ENCODE measurements at places on chromosomes 12 and 14. TPM values are rescaled to one million over a fixed set of nuclear protein-coding genes. Genes with fewer than 3 reads are reported as not detected.

DNA sequence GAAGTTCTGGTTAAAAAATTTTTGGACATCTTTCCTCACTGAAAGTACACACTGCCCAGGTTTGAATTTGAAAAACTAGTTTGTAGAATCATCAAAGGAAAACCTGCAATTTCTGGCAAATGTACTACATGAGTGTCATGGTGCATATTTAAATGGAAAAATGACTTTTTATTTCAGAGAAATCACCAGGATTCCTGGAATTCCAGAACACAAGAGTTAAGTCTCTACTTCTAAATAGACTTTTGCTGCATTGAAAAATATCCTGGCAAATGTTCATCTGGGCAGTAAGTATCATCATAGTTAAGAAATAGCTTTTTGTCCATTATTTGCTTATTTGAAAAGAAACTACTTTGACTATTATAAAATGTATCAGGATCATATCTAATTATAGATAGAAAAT, 275.1 kb downstream of the PRKD1 start:
- H3K27me3 ChIP-seq = no peaks in the 10 kb centered on the region
- DNase-seq = no peak
- no peak overlapping the region for H3K4me3 ChIP-seq
- H3K27ac ChIP-seq = no peak overlapping the region
- no peaks in the 10 kb centered on the region for H3K4me1 ChIP-seq
- H3K36me3 ChIP-seq = no peaks in the 10 kb centered on the region

The CISTR gene
- not detected for total RNA-seq

The CDCA3 gene
- 33.7 TPM for total RNA-seq

The DLGAP5 gene
- total RNA-seq = 28.7 TPM

DNA sequence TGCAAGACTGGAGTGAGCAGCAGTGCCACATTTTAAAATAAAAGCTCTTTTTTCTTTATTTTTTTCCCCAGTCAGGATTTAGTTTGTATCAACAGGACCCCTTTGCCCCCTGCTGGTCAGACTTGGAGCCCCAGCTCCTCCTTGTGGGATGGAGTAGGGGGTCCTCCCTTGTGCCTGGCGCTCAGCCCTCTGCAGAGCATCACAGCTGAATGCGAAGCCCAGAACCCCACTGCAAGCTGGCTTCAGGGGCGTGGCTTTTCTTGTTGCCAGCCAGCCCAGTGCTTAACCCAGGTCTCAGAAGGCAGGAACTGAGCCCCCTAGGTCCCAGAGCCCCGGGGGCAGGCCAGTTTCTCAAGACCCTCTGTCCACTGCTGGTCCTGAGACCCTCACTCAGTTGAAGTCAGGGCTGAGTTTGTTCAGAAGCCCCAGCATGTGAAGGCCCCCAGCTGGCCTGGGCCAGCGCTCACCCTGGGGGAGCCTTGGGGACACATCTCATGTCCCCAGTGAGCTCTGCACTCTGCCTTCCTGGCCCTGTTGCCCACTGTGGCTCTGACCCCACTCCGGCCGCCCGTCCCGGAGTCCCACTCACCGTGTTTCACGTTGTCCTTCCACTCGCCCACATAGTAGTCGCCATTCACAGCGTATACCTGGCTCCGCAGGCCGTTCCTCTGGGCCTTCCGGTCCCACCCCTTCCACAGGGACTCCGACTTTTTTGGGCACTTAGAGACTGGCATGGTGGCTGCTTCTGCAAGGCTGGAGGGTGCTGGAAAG, 519 bp downstream of the MORN3 start:
- DNase-seq = peak; percentile 85
- H3K36me3 ChIP-seq = peaks cover 3% of the 10 kb centered on the region
- H3K4me1 ChIP-seq = peaks cover 43% of the 10 kb centered on the region
- peak overlapping the region; percentile 11 for H3K27ac ChIP-seq
- no peak overlapping the region for H3K4me3 ChIP-seq
- H3K27me3 ChIP-seq = no peaks in the 10 kb centered on the region

The R3HDM2 gene
- 45.8 TPM for total RNA-seq

DNA sequence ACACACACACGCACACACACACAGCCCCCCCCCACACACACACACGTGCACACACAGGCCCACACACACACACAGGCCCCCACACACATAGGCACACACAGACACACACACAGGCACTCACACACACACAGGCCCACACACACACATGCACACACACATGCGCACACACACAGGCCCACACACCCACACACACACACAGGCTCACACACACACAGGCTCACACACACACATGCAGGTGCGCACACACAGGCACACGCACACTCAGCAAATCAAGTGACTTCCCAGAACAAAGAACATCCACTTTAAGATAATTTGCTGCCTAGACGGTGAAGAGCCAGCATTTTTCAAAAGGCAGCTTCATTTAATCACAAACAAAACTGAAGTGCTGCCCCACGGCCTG, 78.5 kb upstream of the FBRSL1 start:
- H3K27ac ChIP-seq = no peak overlapping the region
- H3K36me3 ChIP-seq = no peaks in the 10 kb centered on the region
- no peak for DNase-seq
- H3K4me3 ChIP-seq = no peak overlapping the region

DNA sequence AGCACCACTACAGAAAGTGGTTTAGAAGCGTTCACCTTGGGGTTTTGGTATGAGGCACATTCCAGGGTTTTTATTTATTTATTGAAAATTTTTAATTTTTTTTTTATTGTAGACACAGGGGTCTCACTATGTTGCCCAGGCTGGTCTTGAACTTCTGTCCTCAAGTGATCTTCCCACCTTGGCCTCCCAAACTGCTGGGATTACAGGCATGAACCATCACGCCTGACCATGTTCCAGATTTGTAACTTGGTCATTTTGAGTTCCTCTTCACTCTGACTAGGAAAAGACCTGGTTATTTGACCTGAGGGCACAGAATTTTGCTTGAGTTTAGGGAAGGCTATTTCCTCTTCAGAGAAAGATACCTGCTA, 3.1 kb downstream of the MLEC start:
- peaks cover 59% of the 10 kb centered on the region for H3K4me1 ChIP-seq
- peaks cover 31% of the 10 kb centered on the region for H3K36me3 ChIP-seq
- peaks cover 2% of the 10 kb centered on the region for H3K27me3 ChIP-seq
- H3K27ac ChIP-seq = no peak overlapping the region
- DNase-seq = no peak

The ESRRB gene
- total RNA-seq = 0.09 TPM

The CMTM5 gene
- not detected for total RNA-seq

- DNase-seq = no peak
- peaks cover 4% of the 10 kb centered on the region for H3K4me1 ChIP-seq
- peaks cover 12% of the 10 kb centered on the region for H3K27me3 ChIP-seq
- peaks cover 13% of the 10 kb centered on the region for H3K36me3 ChIP-seq
Observed at GRCh38 chr12:22692964-22693555, 68.1 kb downstream of the ETNK1 start.

- no peak overlapping the region for H3K27ac ChIP-seq
- H3K4me3 ChIP-seq = no peak overlapping the region
- no peaks in the 10 kb centered on the region for H3K36me3 ChIP-seq
- H3K27me3 ChIP-seq = peaks cover 32% of the 10 kb centered on the region
- no peaks in the 10 kb centered on the region for H3K4me1 ChIP-seq
Observed at GRCh38 chr12:95949477-95950206, 6.5 kb downstream of the AMDHD1 start.

DNA sequence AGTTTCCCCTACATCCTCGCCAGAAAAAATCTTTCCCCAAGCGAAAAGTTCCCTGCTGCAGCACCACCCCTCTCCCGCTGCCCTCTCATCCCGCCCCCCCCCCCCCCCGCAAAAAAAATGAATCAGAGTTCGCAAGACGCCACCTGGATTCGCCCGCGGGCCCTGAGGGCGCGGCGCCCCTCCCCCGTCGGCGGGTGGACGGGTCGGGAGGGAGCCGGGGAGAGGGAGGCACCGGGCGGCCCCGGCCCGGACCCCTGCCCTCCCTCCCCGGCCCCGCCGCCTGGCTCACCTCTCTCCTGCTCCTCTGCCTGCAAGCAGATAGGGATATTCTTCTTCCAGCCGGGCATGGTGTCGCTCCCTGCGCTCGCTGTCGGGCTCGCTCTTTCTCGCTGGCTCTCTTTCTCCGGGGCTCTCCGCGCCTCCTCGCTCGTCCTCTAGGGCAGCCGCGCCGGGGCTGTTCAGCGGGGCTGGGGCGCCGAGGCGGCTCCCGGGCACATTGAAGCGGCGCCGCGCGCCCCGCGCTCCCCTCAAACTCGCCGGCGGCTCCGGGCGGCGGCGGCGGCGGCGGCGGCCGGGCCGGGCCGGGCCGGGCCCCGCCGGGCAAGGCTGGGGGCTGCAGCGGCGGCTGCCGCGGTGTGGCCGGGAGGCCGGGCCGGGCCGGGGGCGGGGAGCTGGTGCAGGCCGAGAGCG, 200.3 kb upstream of the CAND1 start:
- peak; percentile 76 for DNase-seq
- H3K27ac ChIP-seq = peak overlapping the region; percentile 25
- H3K4me1 ChIP-seq = peaks cover 12% of the 10 kb centered on the region

- H3K27me3 ChIP-seq = no peaks in the 10 kb centered on the region
- no peaks in the 10 kb centered on the region for H3K36me3 ChIP-seq
- no peak overlapping the region for H3K4me3 ChIP-seq
- H3K27ac ChIP-seq = no peak overlapping the region
- peaks cover 10% of the 10 kb centered on the region for H3K4me1 ChIP-seq
Observed at GRCh38 chr14:71209888-71210287, 302.6 kb downstream of the PCNX1 start.

GRCh38 chr14:73752297-73752992, 38.3 kb upstream of the PNMA1 start:
- peaks cover 92% of the 10 kb centered on the region for H3K4me1 ChIP-seq
- DNase-seq = peak; percentile 78
- H3K36me3 ChIP-seq = peaks cover 16% of the 10 kb centered on the region
- H3K27me3 ChIP-seq = no peaks in the 10 kb centered on the region
- peak overlapping the region; percentile 87 for H3K4me3 ChIP-seq

GRCh38 chr14:55028066-55028465, 1.0 kb downstream of the SOCS4 start:
- no peak for DNase-seq
- peak overlapping the region; percentile 87 for H3K4me3 ChIP-seq
- H3K27me3 ChIP-seq = no peaks in the 10 kb centered on the region
- H3K36me3 ChIP-seq = peaks cover 19% of the 10 kb centered on the region
- peak overlapping the region; percentile 96 for H3K27ac ChIP-seq

GRCh38 chr14:89139404-89140247, 277.4 kb downstream of the FOXN3 start:
- no peak for DNase-seq
- peaks cover 11% of the 10 kb centered on the region for H3K27me3 ChIP-seq
- H3K36me3 ChIP-seq = no peaks in the 10 kb centered on the region
- H3K4me1 ChIP-seq = no peaks in the 10 kb centered on the region
- H3K4me3 ChIP-seq = no peak overlapping the region
- H3K27ac ChIP-seq = no peak overlapping the region

- peaks cover 45% of the 10 kb centered on the region for H3K36me3 ChIP-seq
- H3K4me1 ChIP-seq = peaks cover 2% of the 10 kb centered on the region
- DNase-seq = no peak
Observed at GRCh38 chr14:64117671-64118402, 176.3 kb downstream of the ESR2 start.

The L2HGDH gene
- 18.0 TPM for total RNA-seq

- H3K27me3 ChIP-seq = no peaks in the 10 kb centered on the region
- no peak for DNase-seq
- no peaks in the 10 kb centered on the region for H3K36me3 ChIP-seq
- H3K4me3 ChIP-seq = no peak overlapping the region
- no peaks in the 10 kb centered on the region for H3K4me1 ChIP-seq
Observed at GRCh38 chr14:28596391-28596790, 170.2 kb upstream of the FOXG1 start.

GRCh38 chr14:75450381-75451276, 22.8 kb downstream of the JDP2 start:
- H3K36me3 ChIP-seq = no peaks in the 10 kb centered on the region
- H3K27me3 ChIP-seq = no peaks in the 10 kb centered on the region
- no peak overlapping the region for H3K27ac ChIP-seq
- peaks cover 4% of the 10 kb centered on the region for H3K4me1 ChIP-seq

DNA sequence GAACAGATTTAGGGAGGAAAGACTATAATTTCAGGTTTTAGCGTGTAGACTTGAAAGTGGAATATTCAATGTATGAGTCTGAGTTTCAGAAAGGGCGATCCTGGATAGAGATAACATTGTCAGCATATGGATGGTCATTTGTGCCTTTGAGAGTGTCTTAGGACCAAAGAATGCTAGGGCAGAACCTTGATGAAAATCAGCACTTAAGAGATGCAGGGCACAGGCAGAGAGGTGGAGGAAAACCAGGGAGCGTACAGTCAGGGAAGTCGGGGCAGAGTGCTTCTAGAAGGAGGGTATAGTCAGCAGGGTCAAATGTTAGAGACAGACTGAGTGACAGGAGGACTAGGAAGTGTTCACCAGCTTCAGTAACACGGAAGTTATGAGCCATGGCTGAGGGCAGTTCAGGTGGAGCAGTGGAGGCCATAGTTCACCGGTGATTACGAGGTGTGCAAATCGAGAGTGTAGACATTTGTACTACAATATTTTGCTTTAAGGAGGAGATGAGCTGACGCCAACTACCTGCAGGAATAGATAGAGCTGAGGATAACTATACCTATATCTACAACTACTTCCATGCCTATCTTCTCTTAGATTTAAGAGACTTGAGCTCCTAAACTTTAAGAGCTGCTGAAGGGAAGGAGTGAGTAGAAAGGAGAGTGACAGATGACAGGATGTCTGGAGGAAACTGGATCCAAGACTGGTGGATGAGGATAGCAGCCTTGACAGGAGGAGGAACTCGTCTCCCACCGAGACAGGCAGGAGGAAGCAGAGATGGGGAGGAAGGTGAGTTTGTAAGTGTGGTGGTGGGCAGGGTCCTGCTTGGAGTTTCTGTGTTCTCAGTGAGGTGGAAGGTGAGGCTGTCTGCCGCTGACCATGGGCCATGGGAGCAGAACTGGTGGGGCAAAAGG, 6.5 kb downstream of the CBLN3 start:
- peaks cover 21% of the 10 kb centered on the region for H3K4me1 ChIP-seq
- H3K4me3 ChIP-seq = no peak overlapping the region
- no peak for DNase-seq
- peaks cover 4% of the 10 kb centered on the region for H3K27me3 ChIP-seq

GRCh38 chr14:33967138-33967537, 16.3 kb upstream of the EGLN3 start:
- peaks cover 15% of the 10 kb centered on the region for H3K36me3 ChIP-seq
- no peak for DNase-seq
- no peak overlapping the region for H3K4me3 ChIP-seq
- peaks cover 6% of the 10 kb centered on the region for H3K4me1 ChIP-seq

Measured in activated CD4-positive, alpha-beta T cell treated with anti-CD3 and anti-CD28 coated beads, Interleukin-2, amount 10 ng/mL, durations not matched to agents 24 days and 14 days (primary cell).